Activated naive CD8-positive, alpha-beta T cell treated with anti-CD3 and anti-CD28 coated beads for 36 hours (primary cell): ENCODE measurements at places on chromosomes 11 and 22.

DNA sequence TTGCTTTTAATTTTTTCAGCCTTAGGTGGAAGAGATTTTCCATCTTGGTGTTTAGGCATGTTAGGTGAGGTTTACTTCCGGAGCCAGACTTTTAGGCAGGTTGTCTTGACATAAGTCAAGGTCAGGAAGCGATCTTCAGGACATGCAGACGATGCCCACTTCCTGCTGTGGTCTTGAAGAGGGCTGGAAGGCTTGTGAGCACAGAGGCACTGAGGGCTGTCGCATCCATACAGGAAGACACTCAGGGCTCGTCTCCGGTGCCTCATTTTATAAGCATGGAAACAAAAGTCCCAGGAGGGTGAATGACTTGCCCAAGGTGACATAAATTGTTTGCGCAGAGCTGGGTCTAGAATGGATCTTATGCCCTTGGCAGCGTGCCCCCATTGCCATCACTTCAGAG lies 30.8 kb downstream of the MARK2 start:
- DNase-seq = peak; percentile 27

DNA sequence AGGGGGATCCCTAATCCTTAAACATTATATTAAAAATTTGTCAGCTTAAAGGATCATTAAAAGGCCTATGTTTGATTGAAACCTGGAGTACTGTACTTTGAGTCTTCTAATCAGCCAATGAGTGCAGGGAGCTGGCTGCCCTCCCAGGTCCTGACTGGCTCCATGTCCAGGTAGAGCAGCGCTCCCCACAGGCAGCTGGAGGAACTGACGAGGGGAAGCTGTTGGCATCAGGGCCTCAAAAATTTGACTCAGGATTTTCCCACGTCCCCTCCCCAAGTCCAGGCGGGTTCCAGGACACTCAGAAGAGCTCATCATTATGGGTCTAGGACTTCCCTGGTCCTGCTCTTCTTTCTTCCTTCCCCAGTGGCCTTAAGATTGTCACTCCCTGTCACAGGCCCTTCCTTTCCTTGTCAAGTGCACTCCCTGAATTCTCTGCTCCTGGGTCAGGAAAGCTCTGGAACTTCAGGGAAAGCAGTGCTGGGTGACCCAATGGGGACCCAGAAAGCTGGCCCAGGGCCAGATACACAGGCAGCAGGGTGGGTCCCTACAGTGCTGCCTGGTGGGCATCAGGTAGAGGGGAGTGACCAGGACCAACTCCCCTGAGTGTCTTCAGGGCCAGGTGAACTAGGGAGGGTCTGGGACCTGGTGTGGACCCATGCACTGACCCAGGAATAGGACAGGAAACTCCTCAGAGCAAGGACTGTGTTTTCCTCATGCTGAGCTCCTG lies 65.5 kb downstream of the GGTLC2 start:
- no peak for DNase-seq

- DNase-seq = no peak
Measured at GRCh38 chr11:12086271-12087074, 23.9 kb upstream of the MICAL2 start.

DNA sequence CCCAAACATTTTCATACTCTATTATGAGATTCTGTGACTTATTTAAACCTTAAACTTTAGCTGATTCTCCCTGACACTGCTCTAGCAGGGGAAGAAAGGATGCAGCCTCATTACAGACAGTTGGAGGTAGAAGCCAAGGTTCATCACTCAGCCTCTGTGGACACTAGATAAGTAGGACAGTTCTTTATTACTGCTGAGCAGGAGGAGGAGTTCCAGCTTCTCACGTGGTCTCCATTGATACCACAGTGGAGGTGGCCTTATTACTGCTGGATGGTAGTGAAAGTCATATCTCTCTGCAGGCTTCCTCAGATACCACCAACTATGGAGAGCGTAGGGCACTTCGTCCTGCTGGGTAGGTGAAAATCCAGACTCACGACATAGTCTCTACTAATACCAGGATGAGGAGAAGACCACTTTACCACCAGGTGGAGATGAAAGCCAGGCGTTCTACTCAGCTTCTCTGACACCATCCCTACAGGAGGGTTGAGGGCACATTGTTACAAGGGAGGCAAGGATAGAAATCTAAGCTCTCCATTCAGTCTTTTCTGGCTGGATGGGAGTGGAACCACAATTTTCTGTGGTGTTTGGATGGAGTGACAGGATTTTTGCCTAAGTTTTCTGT lies 13.1 kb upstream of the ANGPTL5 start:
- DNase-seq = no peak

GRCh38 chr11:93225662-93226061 lies 27.9 kb upstream of the SLC36A4 start:
- no peak for DNase-seq

DNA sequence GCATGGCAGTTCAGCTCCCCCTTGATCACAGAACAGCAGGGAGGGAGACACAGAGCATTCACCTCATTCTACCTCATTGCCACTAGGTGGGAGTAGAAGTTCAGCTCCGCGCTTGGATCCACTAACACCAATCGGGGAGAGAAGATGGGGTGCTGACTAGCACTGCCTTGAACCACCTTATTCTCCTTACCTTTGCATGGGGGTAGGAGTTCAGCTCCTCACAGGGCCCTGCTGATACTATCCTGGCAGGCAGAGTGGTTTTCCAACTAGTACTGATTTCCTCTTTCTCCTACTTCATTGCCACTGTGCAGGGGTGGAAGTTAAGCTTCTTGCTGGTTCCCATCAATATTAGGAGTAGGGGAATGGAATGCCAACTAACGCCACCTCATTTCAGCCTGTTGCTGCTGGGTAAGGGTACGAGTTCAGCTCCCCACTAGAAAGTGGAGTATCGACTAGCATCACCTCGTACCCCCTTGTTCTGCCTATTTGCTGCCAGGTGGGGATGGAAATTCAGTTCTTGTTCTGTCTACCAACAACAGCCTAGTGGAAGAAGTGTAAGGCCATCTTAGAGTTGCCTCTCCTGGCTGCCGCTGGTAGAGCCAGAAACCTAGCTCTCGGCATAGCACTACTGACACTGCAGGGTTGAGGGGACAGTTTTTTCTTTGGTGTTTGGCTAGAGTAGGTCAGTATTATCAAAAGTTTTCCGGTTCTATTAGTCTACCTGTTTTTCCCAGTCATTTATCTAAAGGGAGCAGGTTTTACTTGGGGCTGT lies 550.9 kb upstream of the CCDC90B start:
- peak; percentile 15 for DNase-seq

GRCh38 chr11:5280582-5281102 lies 10.9 kb upstream of the HBE1 start:
- DNase-seq = no peak

- DNase-seq = no peak
Measured at GRCh38 chr11:112599856-112600533, 339.3 kb upstream of the PLET1 start.

GRCh38 chr11:70942593-70942992 lies 309.8 kb downstream of the SHANK2 start:
- peak; percentile 11 for DNase-seq

- peak; percentile 47 for DNase-seq
Measured at GRCh38 chr22:26398741-26399153, 30.3 kb upstream of the ASPHD2 start.

GRCh38 chr11:11537372-11537771 lies 84.4 kb downstream of the GALNT18 start:
- no peak for DNase-seq

DNA sequence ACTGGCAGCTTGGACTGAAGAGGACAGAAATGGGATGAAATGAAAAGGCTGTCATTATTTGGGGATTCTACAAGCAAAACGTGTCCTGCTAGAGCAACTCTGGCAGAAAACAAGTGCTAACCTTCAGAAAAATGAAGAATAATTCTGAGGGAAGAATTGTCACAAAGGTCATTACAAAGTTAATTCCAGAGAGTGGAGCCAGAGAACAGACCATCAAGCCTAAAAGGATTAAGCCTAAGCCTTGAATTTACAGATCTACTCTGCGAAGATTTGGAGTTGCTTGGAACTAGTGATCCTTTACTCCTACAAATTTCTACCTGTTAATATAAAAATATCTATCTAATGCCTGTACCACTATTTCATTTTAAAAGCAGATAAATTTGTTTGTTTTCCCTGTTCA lies 1077.3 kb upstream of the CNTN5 start:
- DNase-seq = no peak

DNA sequence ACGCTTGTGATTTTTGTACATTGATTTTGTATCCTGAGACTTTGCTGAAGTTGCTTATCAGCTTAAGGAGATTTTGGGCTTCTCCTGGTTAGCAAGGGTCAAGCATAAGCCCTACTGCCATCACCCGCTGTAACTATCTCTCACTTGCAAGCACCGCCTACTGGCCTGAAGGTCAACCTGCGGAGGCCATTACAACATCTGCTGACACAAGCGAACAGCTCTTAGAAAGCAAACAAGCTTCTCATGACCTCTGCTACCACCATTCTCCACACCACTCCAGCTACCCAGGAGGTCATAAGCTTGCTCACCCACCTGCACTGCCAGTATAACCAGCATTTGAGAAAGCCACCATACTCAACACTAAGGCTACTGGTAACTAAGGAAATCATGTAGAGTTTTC lies 288.4 kb upstream of the KIRREL3 start:
- DNase-seq = no peak

GRCh38 chr11:79366218-79366617 lies 74.6 kb downstream of the TENM4 start:
- no peak for DNase-seq

- DNase-seq = no peak
Measured at GRCh38 chr11:44389963-44390605, 80.1 kb upstream of the ALX4 start.

DNA sequence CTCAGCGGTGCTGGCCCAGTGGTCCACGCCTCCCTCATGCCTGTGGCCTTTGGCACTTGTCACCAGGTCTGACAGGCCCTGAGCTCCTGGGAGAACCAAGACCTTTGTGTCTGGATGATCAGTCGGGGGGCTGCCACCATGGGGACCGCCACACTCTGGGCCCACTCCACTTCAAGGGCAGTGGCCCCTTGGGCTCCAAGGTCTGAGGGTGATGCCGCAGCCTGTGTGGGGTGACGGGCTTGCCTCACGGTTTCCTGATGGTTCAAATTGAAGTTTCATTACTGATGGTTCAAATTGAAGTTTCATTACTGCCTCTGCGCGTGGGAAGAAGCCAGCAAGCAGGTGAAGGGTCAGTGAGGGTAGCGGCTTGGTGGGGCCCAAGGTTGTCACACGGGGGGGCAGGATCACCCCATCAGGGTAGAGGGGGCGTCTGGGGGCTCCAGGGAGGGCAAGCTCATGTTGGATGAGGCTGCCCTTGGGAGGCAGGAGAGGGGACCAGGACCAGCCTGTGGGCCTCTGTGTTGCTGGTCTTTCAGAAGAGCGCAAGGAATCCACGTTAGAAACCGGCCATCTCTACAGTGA lies 27.5 kb downstream of the TRMU start:
- no peak for DNase-seq

DNA sequence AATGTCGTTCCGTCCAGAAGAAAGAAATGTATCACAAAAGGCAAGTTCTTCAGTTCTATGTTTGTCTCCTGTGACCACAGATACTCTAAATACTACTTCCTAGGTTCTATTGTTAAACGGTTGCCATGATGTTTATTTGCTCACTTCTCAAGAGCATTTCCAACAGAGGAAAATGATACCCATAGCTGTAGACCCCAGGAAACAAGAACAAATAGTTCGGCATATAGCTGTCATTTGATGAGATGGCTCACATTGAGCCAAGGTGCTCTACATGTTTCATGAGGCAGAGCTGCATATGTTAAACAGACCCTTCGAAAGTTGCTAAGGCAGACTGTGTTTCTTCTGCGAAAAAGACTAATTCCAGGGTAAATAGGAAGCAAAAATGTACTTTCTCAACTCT lies 15.4 kb upstream of the ANGPTL5 start:
- DNase-seq = no peak

DNA sequence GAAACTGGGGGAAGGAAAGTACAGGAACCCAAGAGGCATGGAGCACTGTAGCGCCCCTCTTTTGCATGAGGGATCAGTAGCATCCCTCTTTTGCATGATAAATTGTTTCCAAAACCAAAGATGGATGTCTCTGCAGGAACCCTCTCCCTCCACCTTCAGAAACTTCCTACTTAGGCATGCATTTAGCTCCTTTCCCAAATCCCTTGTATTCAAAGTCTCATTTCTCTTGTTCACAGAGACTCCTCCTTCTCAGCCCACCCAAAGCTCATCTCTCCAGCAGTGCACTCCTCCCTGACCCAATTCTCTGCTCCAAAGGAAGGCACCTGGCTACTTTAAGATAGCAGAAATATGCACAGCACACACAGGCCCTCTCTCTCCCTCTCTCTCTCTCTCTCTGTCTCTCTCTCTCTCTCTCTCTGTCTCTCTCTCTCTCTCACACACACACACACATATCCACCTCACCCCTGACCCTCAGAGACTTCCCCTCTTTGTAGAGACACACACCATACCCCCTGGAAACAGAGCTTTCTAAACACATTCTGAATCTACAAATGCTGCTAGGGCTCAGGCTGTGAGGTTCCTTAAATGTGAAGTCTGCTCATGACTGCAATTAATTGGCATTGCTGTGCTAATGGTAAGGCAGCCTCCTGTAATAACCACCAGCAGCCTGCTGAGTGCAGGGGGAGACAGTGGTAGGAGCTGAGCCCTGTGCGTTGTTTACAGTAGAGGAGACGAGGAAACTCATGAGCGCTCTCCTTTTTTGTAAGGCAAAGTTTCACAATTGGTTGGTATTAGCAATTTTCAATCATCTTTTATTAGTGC lies 519.6 kb downstream of the NTM start:
- DNase-seq = no peak

GRCh38 chr22:45472426-45472825 lies 30.3 kb upstream of the FBLN1 start:
- no peak for DNase-seq

GRCh38 chr11:6607190-6607795 lies 3.7 kb downstream of the ILK start:
- DNase-seq = no peak

- DNase-seq = no peak
Measured at GRCh38 chr11:2459796-2460531, 15.2 kb downstream of the KCNQ1 start.

DNA sequence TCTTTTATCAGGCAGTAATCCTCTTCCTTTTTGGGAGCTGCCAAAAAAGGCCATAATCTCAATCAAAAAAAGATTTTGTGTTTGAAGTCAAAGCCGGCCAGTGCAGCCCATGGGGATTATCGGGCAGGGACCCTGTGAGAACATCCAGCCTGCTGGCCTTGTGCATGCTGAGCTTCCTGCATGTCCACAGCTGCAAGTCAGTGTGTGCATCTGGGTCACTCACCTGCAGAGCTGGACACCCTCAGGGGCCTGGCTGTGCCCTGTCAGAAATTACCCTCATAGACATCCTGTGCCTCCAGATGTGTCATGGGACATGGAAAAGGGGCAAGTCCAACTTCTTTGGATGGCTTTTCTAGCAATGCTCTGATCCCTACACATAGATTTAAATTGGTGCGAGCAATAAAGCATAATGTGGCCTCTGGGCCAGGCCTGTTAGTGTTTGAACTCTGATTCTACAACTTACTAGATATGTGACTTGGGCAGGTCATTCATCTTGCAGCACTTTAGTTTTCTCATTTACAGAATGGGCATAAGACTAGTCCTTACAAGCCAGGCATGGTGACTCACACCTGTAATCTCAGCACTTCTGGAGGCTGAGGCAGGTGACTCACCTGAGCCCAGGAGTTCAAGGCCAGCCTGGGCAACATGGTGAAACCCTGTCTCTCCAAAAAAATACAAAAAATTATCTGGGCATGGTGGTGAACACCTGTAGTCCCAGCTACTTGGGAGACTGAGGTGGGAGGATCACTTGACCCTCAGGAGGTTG lies 81.6 kb upstream of the LARGE1 start:
- DNase-seq = no peak
